ENCODE measurements at places on chromosomes 6 and 20.
A peak's percentile ranks its signal among the peaks of the same experiment; 100 is the strongest.

GRCh38 chr20:36629719-36630681, 16.0 kb downstream of the SLA2 start:
- DNase-seq, result peak; percentile 28

- no peak for DNase-seq
Observed at GRCh38 chr6:72720464-72720863, 98.6 kb downstream of the KCNQ5 start.

DNA sequence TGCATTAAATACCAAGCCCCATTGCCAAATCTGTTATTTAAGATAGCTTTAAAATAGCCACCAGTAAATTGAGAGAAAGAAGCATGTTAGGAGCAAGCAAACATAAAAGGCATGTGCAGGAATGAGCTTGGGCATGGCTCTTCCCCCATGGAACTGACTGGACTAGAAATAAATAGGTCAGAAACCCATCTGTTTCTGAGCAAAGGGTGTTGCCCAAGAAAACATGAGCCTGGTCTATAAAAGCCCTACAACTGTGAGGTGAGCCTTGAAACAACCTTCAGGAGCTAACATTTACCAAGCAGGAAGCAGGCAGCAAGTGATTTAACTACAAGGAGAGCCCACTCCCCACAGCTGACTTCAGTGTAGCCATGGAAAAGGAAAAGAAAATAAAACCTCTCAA, 126.3 kb downstream of the C6orf118 start:
- no peak for DNase-seq

GRCh38 chr20:57082357-57082945, 184.0 kb downstream of the BMP7 start:
- DNase-seq, result no peak

GRCh38 chr20:63831993-63832686, 1.1 kb upstream of the ZBTB46 start:
- DNase-seq, result no peak

DNA sequence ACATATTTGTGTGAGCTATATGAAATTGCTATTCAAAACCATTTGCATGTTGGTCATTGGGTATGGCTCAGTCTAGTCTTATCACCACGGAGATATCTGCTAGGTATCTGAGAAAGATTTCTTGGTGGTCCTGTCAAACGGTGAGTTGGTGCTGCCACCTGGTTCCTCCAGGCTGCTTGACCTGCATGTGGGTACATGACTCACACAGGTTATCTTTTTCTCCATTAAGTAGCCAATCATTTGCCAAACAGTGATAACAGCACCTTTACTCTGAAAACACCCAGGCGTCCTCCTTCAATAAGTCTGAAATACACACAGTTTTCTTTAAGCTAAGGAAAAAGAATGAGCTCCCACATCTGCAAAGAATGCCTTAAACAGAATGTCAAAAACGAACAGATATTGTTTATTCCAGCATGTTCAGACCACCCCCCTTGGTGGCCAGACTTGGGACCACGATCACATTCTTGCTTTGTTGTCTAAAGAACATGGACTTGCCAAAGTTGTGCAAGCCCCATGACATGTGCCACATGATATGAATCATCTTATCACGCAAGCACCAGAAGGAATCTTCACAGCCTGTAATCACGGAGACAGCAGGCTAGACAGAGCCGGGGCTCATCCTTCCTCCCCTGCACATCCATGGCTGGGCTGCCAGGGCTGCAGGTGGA, 200.7 kb upstream of the THBS2 start:
- DNase-seq, result no peak

GRCh38 chr6:68760941-68761676, 126.0 kb downstream of the ADGRB3 start:
- no peak for DNase-seq

- no peak for DNase-seq
Observed at GRCh38 chr20:11935212-11936154, 17.8 kb downstream of the BTBD3 start.

- no peak for DNase-seq
Observed at GRCh38 chr20:45510242-45510862, 5.1 kb downstream of the SPINT3 start.

GRCh38 chr6:56022678-56023077, 147.3 kb upstream of the BMP5 start:
- DNase-seq, result no peak

DNA sequence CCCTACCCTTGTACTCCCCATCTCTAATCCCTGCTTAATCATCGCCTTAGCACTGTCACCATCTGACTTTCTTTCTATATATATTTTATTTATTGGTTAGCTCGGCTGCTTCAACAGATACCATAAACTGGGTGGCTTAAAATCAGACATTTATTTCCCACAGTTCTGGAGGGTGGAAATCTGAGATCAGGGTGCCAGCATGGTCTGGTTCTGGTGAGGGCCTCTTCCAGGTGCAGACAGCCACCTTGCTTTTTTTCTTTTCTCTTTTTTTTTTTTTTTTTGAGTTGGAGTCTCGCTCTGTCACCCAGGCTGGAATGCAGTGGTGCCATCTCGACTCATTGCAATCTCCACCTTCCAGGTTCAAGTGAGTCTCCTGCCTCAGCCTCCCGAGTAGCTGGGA, 127.5 kb upstream of the ESR1 start:
- no peak for DNase-seq

DNA sequence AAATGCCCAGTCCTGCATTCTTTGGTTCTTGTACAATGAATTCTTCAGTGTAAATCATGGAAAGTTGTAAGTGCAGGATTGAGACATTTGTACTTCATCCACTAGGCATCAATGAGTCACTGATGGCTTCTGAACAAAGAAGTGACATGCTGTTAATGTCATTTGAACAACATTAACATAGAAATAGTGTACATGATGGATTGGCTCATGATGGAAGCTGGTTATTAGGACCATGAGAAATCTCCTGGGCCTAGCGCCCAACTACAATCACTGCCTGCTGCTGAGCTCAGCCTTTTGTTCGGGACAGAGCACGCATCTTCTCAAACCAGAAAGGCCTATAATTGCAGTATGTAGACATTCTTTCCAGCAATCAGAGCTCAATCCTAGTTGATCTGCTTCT, 316.8 kb upstream of the TSHZ2 start:
- DNase-seq, result no peak

- DNase-seq, result no peak
Observed at GRCh38 chr6:37544530-37544929, 44.8 kb upstream of the CCDC167 start.

Data from activated CD8-positive, alpha-beta memory T cell treated with anti-CD3 and anti-CD28 coated beads for 1 hour (primary cell).